ENCODE measurements at places on chromosomes 3 and 15. TPM values are rescaled to one million over a fixed set of nuclear protein-coding genes. Genes with fewer than 3 reads are reported as not detected.

Gene RYR3
- 20.0 TPM for total RNA-seq

Gene SLC24A5
- not detected for total RNA-seq

DNA sequence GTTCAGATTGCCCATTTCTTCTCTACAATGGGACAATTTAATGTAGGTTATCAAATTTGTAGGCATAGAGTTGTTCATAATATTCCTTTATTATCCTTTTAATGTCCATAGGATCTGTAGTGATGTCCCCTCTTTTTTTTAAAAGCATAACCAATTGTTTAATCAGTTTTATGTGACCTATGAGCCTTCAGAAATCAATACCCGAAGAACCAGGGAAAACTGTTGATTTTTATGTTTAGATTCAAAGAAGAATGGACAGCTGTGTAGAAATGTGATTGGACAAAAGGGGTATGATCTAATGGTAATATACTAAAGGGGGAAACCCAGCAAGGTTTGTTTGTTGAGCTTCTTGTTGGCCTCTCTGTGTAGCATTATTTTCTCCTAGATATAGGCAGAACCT lies 39.5 kb downstream of the SUSD5 start:
- H3K4me3 ChIP-seq: no peak overlapping the region
- no peak for DNase-seq
- H3K27ac ChIP-seq: no peak overlapping the region
- H3K36me3 ChIP-seq: no peaks in the 10 kb centered on the region
- no peaks in the 10 kb centered on the region for H3K27me3 ChIP-seq
- peaks cover 8% of the 10 kb centered on the region for H3K4me1 ChIP-seq

GRCh38 chr3:67450153-67450552 lies 204.3 kb downstream of the SUCLG2 start:
- H3K4me1 ChIP-seq: no peaks in the 10 kb centered on the region
- H3K36me3 ChIP-seq: no peaks in the 10 kb centered on the region
- H3K27ac ChIP-seq: no peak overlapping the region
- H3K4me3 ChIP-seq: no peak overlapping the region

GRCh38 chr3:2826036-2826435 lies 284.1 kb downstream of the IL5RA start:
- H3K27me3 ChIP-seq: no peaks in the 10 kb centered on the region
- no peaks in the 10 kb centered on the region for H3K4me1 ChIP-seq
- H3K4me3 ChIP-seq: no peak overlapping the region
- DNase-seq: no peak

DNA sequence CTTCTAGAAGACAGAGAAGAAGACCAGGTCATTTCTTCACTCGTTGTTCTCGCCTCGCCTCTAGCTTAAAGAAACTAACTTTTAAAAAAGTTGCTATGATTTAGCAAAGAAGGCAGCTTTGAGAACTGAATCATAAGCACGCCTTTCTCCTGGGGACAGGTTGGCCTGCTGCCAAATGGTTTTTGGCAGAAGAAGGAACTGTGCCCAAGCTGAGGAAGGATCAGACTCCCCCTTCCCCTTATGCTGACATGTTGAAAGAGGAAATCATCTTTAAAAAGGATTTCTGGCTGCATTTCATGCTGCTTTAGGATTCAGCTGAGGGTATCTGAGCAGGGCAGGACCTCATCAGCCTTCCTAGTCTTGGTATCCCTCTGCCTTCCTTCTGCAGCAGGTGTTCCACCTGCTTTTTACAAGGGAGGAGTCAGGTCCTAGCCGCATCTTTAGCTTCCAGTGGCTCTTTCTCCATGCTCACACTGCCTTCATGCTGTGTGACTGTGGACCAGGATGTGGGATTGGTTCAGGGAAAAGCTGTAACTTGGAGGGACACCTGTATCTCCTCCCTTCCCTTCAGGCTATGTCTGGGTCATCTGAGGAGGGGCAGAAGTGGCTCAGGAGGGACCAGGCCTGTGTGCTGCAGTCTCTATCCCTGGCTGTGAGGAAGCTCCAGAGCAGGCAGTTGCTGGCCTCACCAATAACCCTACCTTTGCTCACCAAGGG lies 34.1 kb upstream of the HACD2 start:
- peaks cover 6% of the 10 kb centered on the region for H3K4me1 ChIP-seq
- H3K4me3 ChIP-seq: no peak overlapping the region
- no peaks in the 10 kb centered on the region for H3K27me3 ChIP-seq

DNA sequence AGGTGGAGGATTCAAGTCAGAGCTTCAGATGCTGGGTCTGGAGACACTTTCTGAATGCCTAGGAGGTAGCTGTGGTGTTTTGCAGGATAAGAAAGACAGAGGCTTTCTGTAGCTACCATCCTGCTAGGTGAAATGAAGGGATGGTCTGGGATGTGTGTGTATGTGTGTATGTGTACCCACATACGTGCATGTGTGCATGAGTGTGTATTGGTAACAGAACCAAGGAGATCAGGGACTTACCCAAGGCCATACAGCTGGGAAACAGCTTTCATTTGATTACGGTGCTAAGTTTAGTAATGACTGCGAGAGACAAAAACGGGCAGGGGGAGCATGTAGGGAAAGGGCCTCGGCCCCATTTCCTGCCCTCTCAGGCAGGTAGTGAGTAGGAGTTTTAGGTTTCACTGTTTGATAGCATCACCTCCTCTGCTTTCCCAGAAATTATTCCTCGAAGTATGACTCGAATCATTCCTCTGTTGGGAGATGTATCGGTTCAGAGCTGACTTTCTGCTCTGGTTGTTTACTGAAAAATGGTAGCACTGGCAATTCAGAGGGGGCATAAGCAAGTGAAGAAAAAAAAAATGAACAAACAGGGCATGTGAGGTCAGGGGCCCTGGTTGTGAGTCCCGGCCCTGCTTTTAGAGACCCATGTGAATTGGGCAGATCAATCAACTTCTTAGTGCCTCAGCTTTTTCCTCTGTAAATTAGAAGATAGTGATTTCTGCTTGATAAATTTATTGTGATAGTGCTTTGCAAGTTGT lies 130.7 kb downstream of the LPP start:
- no peaks in the 10 kb centered on the region for H3K27me3 ChIP-seq
- H3K36me3 ChIP-seq: no peaks in the 10 kb centered on the region
- H3K4me1 ChIP-seq: no peaks in the 10 kb centered on the region
- no peak overlapping the region for H3K4me3 ChIP-seq

DNA sequence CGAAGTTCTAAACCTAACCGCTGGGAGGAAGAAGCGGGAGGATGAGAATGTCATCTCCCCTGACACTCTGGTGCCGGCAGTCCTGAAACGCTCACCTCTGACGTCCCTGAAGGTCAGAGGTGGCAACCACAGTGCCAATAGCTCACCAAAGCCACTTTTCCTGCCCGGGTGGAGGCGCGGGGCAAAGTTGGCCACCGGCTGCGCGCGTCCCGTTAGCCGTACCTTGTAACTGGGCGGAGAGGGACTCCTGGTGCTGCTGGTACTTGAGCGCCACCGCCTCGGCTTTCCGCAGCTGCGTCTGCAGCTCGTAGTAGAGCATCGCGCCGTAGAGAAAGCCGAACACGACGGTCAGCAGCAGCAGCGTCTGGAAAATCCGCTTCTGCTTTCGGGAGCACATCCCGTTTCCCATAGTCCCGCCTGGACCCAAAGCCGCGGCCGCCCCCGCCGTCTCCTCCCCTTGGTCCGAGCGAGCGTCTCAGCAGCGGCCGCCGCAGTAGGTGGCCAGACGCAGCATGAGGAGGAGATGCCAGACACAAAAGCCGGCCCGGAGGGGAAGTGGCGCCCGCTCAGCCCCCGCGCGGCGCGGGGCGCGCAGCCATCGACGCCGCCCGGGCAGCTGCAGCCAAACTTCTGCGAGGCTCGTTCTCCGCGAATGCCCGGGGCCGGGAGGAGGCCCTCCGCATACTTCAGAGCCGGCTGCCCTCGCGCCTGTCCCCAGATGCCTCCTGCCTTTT lies 680 bp downstream of the GOLIM4 start:
- peak overlapping the region; percentile 77 for H3K27ac ChIP-seq
- DNase-seq: no peak
- no peaks in the 10 kb centered on the region for H3K36me3 ChIP-seq
- no peaks in the 10 kb centered on the region for H3K27me3 ChIP-seq
- H3K4me1 ChIP-seq: no peaks in the 10 kb centered on the region

All from SJCRH30 (cell line).